B cell (primary cell): ENCODE measurements at places on chromosomes 3 and 15.

GRCh38 chr15:38768970-38769369 is 204.4 kb upstream of the RASGRP1 start:
- DNase-seq, result no peak
- no peaks in the 10 kb centered on the region for H3K4me1 ChIP-seq
- no peaks in the 10 kb centered on the region for H3K36me3 ChIP-seq
- no peaks in the 10 kb centered on the region for H3K27me3 ChIP-seq
- H3K4me3 ChIP-seq, result no peak overlapping the region

- H3K36me3 ChIP-seq, result no peaks in the 10 kb centered on the region
- H3K4me3 ChIP-seq, result no peak overlapping the region
- H3K27me3 ChIP-seq, result no peaks in the 10 kb centered on the region
- DNase-seq, result no peak
- no peak overlapping the region for H3K27ac ChIP-seq
- H3K4me1 ChIP-seq, result no peaks in the 10 kb centered on the region
Observed at GRCh38 chr3:175020101-175020500, 161.0 kb downstream of the NAALADL2 start.

DNA sequence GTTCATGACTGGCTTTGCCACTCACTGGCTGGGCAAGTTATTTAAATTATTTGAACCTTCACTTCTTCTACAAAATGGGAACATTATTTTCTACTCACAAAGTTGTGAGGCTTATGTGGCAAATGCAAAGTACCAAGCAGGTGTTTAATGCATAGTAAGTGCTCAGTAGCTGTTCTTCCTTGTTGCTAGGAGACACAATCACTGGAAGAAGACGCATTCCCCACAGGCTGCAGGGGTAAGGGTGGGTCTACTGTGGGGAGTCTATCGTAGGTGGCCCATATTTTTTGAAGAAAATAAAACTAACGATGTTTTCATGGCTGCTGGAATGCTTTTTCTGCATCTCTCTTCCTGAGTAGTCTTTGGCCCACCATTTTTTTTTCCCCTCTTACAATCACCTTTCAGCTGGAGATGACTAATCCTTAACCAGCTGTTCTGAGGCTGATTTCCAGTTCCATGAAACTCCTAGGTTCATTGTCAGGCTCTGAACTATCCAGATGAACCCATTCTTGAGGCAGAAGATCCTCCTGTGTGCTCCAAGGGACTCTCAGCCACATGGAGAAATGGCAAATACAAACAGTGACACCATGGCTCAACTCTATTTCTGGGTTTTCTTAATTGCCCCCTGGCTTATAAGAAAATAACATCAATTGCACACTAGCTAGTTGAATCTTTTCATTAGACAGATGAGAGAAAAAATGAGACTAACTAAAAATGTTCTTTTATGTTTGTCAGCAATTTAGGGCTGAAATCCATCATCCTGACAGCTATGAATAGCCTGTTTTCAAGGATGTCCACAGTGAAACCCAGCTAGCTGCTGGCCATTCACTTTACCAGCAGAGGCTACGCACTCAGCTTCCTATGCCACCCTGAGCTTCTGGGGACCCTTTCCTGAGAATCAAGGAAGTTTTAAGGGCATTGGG is 108.3 kb upstream of the ETV5 start:
- DNase-seq, result no peak
- H3K27me3 ChIP-seq, result no peaks in the 10 kb centered on the region
- H3K4me3 ChIP-seq, result no peak overlapping the region
- no peaks in the 10 kb centered on the region for H3K36me3 ChIP-seq

- no peaks in the 10 kb centered on the region for H3K27me3 ChIP-seq
- H3K27ac ChIP-seq, result no peak overlapping the region
- H3K36me3 ChIP-seq, result no peaks in the 10 kb centered on the region
- DNase-seq, result no peak
Observed at GRCh38 chr3:73669260-73669659, 44.5 kb upstream of the PDZRN3 start.

DNA sequence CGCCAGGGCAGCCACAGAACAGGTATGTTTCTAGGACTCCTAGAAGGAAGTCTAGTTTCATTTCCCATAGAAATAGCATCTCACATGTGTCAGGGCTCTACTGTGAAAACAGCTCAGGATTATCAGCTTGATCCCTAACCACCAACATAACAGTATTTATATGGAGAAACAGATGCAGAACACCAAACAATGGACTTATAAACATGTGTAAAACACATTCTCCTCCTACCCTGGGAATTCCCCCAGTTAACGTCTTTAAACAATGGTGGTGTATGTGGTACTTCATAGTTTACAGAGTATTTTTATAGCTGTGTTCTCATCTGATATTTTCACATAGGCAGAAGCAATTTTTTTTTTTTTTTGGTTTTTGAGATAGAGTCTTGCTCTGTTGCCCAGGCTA is 9.7 kb downstream of the TNFSF10 start:
- H3K27me3 ChIP-seq, result no peaks in the 10 kb centered on the region
- no peak for DNase-seq
- H3K4me1 ChIP-seq, result peaks cover 24% of the 10 kb centered on the region
- peaks cover 71% of the 10 kb centered on the region for H3K36me3 ChIP-seq

DNA sequence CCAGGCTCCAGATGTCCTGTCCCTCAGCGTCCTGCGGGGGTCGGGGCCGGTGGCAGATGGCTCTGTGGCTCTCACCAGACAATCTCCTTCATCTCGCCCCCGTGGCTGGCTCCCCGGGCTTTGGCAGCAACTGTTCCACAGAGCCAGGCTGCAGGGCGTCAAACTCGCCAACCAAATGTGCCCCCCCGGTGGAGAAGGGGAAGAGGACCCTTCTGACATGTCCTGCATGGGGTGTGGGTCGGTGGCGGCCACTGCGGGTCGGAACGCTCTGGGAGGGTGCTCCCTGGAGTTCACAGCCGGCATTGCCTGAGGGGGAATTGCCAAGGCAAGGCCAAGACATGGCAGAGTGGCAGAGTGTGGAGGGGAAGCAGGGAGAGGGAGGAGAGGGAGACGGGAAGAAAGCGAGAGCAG is 36.0 kb downstream of the BDH1 start:
- H3K36me3 ChIP-seq, result no peaks in the 10 kb centered on the region
- peaks cover 11% of the 10 kb centered on the region for H3K4me1 ChIP-seq
- H3K4me3 ChIP-seq, result no peak overlapping the region
- no peak overlapping the region for H3K27ac ChIP-seq
- DNase-seq, result no peak

DNA sequence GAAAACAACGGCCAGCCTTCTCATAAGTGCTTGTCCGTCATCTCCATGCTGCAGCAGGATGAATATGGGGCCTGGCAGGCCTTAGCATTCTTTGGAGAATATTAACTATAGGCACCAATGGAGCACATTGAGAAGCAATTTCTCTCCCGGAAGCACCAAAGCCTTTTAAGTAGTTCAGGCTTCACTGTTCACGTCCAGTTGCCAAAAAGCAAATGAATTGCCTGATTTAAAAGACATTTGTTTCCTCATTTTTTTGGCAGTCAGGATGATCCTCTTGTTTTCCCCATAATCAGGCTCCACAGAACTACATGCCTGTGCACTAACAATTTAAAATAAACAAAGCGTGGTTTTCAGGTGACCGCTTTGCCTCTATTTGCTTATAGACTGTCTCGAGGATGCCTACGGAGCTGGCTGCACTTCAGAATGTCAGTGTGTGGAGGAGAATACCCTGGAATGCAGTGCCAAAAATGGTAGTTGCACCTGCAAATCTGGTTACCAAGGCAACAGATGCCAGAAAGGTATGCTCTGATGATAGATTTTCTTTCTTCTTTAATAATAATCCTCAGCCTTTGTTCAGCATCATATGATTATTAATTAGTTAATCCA is 725.2 kb upstream of the GOLIM4 start:
- H3K36me3 ChIP-seq, result no peaks in the 10 kb centered on the region
- DNase-seq, result no peak
- H3K4me1 ChIP-seq, result no peaks in the 10 kb centered on the region
- no peak overlapping the region for H3K27ac ChIP-seq
- no peaks in the 10 kb centered on the region for H3K27me3 ChIP-seq

- H3K36me3 ChIP-seq, result no peaks in the 10 kb centered on the region
- H3K27ac ChIP-seq, result no peak overlapping the region
- DNase-seq, result no peak
Observed at GRCh38 chr3:189404797-189405484, 226.2 kb upstream of the TP63 start.

DNA sequence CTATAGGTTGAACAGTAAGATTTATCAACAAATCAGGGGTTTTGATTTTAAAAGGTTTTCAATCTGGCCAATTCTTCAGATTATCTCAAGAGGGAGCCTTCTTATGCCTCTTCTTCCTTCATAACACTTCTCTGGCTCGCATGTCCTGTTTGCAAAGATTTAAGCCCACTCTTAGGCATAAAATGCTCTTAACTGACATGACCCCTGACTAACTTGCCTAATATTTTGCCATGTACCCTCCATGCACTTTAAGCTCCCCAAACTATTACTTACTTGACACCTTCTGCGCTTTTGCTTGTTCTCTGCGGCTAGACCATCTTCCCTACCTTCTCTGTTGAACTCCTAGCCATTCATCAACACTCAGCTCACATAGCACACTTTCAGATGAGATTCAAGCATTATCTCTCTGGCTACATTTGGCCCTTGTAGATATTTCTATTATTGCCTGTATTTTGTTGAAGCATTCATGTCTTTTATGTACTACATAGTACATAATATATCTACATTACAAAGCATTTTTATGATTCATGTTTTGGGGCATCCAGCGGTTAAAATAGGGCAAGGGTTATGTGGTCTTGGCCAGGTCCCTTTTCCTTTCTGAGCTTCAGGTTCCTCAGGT is 1.0 kb upstream of the ARIH1 start:
- H3K27me3 ChIP-seq, result no peaks in the 10 kb centered on the region
- H3K4me3 ChIP-seq, result peak overlapping the region; percentile 98
- no peak for DNase-seq

DNA sequence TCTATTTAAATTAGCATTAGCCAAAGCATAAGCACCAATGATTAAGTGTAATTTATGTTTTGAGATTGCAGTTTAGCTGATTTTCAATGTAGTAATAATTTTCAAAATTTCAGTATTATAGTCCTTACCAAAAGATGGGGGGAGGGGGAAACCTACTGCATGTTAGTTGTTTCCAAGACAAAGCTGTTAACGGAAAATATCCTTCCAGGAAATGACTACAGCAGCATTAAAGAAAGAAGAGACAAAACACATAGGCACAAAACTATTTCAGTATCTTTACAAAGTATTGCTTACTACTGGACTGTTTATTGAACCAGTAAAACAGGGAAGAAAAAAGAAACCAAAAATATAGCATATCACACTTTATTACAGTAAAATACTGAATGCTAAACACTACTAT is 10.5 kb downstream of the BNIP2 start:
- peaks cover 6% of the 10 kb centered on the region for H3K36me3 ChIP-seq
- no peak overlapping the region for H3K4me3 ChIP-seq
- H3K27ac ChIP-seq, result no peak overlapping the region
- H3K4me1 ChIP-seq, result no peaks in the 10 kb centered on the region

DNA sequence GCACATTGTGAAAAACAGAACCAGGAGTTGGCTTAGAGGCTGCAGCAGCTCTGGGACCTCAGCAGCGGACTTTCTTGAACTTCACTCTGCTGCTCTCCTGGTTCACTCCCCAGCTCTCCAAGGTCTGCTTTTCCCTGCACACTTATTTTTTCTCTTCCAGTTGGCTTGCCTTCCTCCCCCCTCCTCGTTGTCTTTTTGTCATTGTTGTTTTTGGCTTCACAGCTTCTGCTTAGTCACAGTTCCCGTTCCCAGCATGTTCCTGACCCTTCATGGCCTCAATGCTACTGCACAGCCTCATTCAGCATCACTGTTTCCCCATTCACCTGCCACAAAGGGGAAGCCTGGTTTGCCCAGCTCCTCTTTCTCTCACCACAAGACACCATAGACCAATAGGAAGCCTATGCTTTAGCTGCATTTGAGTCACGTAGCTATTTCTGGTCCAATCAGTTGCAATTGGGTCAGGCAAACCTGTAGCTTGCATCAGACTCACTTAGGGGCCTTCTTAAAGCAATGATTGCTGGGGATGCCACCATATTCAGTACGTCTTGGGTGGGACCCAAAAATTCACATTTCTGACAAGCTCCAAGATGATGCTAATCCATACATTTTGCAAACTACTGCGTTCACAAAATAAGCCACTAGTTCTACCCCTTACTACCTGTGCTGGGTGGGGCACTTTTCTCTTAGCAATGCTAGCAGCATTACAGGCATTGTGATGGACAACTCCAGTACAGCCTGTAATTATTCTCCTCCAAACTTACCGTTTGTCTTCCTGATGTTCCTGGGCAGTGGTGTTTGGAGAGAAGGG is 7.8 kb upstream of the SUMF1 start:
- H3K36me3 ChIP-seq, result no peaks in the 10 kb centered on the region
- peaks cover 21% of the 10 kb centered on the region for H3K4me1 ChIP-seq
- H3K27me3 ChIP-seq, result no peaks in the 10 kb centered on the region
- H3K4me3 ChIP-seq, result no peak overlapping the region
- DNase-seq, result peak; percentile 38
- H3K27ac ChIP-seq, result peak overlapping the region; percentile 42

DNA sequence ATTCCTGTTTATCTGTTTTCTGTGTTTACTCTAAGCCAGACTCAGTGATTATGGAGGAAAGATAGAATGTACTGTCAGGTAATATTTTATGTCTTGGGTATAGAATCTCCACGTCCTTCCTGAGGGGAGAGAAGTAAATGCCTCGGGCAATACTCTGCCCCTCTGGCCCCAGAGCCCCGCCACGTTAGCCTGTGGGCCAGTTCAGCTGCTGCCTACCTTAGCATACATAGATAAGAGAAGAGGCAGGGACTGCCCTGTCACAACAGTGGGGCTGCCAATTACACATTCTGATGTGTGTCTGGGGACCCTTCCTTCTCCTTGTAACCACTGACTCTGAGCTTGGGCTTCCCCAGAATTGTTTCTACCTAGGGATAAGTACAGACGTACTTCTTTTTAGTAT is 347.7 kb upstream of the ATP11B start:
- H3K36me3 ChIP-seq, result no peaks in the 10 kb centered on the region
- no peaks in the 10 kb centered on the region for H3K4me1 ChIP-seq
- no peak overlapping the region for H3K4me3 ChIP-seq
- H3K27me3 ChIP-seq, result no peaks in the 10 kb centered on the region
- DNase-seq, result no peak

- no peak for DNase-seq
- H3K36me3 ChIP-seq, result no peaks in the 10 kb centered on the region
- H3K4me3 ChIP-seq, result no peak overlapping the region
- H3K4me1 ChIP-seq, result no peaks in the 10 kb centered on the region
- H3K27me3 ChIP-seq, result no peaks in the 10 kb centered on the region
- no peak overlapping the region for H3K27ac ChIP-seq
Observed at GRCh38 chr3:134074790-134075567, 45.3 kb upstream of the SLCO2A1 start.

DNA sequence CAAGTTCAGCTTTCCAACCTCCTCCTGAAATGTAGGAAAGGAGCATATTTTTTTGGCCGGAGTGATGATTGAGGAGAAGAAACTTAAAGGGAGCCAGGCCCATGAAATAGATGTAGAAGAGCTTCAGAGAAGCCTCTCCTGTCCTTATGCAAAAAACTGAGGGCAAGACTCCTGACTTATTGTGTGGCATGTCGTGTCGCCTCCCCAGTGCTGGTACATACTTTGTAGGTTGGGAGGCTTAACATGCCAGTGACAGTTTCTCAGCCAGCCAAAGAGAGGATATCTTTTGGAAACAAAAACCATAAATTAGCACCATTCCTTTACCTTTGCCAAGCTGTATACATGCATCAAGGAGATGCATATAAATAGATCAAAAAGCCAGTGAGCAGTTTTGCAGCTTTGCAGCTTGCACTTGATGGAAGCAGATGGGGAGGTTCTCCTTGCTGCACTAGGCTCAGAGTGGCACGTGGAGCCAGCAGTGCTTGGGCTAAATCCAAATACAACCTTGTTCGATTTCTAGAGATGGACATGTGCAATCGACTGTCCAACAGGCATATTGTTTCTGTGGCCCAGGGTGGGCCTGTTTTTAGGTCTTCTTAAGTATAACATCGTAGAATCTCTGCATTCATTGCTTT is 10.2 kb downstream of the SLCO3A1 start:
- H3K4me1 ChIP-seq, result peaks cover 28% of the 10 kb centered on the region
- no peaks in the 10 kb centered on the region for H3K36me3 ChIP-seq
- H3K27me3 ChIP-seq, result no peaks in the 10 kb centered on the region
- H3K27ac ChIP-seq, result no peak overlapping the region
